ENCODE measurements at places on chromosomes 5 and 9.

GRCh38 chr5:74054641-74055421 lies 428.8 kb downstream of the ARHGEF28 start:
- no peak for DNase-seq

DNA sequence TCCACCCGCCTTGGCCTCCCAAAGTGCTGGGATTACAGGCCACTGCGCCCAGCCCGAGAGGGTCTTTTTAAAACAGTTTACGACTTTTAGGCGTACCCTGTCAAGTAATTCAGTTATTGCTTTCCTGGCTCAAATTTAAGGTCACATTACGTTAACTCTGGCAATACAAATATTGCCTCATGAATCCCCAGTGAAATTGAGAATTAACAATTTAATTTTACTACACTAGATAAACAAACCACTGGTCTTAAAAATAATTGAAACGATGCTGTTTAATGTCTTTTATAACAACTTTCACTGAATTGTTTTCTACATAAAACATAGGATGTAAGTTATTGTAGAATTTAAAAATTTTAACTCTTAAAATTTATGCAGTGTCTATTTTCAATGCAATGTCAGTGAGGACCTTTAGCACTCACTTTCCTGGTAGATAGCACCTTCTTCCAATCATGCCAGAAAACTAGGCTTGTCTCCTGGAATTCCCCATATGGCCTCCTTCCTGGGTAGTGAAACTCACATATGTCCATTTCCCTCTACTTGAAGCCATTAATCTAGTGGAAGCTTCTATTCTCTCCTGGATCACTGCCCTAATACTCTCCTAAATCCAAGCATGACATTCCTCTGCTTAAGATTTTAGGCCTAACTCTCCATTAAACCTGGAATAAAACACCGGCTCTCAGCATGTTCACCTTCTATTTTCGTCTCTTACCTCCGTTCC lies 13.5 kb downstream of the BASP1 start:
- DNase-seq: no peak

GRCh38 chr9:4475301-4475700 lies 15.0 kb upstream of the SLC1A1 start:
- no peak for DNase-seq

DNA sequence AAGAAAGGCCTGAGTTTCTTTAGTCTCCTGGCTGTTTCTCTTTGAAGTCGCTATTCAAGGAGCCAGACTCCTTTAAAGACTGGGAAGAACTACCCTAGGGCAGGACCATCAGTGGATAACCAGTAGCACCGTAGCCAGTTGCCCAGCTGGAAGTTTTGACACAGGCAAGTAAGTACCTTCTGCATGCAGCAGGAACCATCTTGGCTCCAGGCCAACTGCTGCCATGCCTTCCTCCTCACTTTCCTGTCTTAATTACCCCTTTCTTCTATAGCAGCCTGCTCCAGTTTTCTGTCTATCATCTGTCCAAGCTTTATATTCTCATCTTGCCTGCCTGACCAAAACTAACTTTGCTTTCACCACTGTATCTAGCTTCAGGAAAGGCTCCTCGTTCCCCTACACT lies 149.7 kb upstream of the SV2C start:
- no peak for DNase-seq

DNA sequence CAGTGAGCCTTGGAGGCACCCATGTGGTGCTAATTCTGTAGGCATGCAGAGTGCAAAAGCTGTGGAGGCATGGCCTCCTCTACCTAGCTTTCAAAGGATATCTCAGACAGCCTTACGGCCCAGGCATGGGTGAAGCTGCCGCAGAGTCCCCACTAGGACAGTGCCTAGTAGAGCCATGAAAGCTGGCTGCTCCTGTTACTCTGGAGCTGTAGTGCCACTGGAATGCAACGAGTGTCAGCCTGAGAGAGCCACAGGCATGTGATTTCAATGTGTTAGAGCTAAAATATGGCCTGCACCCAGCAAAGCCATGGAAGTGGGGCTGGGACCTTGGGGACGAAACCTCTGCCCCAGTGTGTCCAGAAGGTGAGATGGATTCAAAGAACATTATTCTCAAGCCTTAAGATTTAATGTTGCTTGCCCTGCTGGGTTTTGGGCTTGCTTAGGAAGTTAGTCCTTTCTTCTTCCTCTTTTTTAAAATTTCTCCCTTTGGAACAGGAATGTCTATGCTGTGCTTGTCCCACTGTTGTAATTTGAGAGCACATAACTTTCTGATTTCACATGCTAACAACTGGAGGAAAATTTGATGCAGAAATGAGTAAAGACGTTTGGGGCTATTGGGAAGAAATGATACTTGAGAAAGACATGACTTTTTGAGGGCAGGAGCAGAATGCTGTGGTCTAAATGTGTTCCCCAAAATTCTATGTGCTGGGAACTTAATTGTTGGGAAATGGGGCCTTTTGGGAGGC lies 298.4 kb downstream of the PSAT1 start:
- DNase-seq: no peak

DNA sequence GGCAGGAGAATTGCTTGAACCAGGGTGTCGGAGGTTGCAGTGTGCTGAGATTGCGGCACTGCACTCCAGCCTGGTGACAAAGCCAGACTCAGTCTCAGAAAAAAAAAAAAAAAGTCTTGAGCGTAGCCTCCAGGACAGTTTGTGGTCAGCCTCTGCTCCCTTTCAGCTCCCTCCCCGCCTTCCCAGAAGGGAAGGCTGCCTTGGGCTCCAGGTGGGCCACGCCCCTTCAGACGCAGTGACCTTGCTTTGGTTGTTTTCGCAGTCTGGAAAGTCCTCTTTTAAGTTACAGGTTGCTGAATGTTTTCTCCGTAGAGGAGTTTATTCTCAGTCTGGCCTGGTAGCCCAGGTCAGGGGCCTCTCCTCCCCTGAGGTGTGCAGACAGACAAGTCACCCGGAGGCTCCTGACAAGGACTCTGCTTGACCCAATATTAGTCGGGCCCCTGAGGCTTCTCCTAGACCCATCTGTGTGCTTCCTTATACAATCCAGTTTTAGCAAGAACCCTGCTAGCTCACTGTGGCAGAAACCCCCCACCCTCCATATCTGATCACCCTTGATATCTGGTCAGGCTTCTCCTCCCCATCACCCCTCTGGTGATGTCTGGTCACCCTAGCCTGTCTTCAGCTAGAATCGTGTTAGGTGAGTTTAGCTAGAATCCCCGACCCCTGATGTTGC lies 31.6 kb upstream of the N4BP3 start:
- DNase-seq: no peak

Data from stimulated activated CD8-positive, alpha-beta memory T cell treated with anti-CD3 and anti-CD28 coated beads, Interleukin-4, amount 100 ng/mL, for 1 hour (primary cell).